Right cardiac atrium (tissue), 5 donors: ENCODE measurements at places on chromosomes 6 and 20.

DNA sequence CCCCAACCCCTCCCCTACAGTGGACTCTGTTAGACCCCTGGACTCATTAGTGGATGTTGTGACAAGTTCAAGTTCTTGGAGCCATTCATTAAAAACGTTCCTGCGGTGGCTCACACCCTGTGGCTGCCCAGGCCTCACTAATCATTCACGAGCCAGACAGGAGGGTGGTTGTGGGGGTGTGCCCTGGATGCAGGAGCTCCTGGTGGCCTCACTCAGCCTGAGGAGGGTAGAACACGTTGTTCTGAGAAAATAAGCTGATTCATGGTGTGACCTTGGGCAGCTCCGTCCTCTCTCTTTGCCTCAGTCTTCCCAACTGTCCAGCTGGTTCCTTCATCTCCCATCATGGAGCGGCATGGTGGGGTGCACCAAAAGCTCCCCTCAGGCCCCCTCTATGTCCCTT is 16.7 kb downstream of the SLC13A3 start:
- DNase-seq: no peak

- no peak for DNase-seq
Observed at GRCh38 chr6:165956874-165957273, 210.8 kb downstream of the TBXT start.

- DNase-seq: no peak
Observed at GRCh38 chr20:11323816-11324215, 593.9 kb upstream of the BTBD3 start.

DNA sequence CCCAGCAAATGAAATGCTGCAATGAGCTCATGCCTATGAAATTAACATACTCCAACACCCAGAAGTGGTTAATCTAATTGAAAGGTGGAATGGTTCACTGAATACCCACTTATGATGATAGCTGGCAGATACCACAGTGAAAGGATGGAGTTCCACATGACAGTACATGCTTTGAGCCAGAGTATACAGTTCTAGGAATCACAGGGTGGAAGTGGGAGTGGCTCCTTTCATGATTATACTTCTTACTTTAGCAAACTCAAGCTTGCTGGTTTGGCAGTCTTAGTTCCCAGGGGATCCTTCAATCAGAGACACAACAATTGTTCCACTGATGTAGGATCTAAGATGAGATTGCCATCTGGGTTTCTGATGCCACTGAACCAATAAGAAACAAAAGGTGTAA is 21.5 kb downstream of the CD164 start:
- DNase-seq: no peak

- DNase-seq: no peak
Observed at GRCh38 chr6:50272611-50273010, 222.9 kb upstream of the DEFB112 start.

GRCh38 chr6:67300430-67301040 is 1334.5 kb upstream of the ADGRB3 start:
- peak; percentile 6 for DNase-seq

DNA sequence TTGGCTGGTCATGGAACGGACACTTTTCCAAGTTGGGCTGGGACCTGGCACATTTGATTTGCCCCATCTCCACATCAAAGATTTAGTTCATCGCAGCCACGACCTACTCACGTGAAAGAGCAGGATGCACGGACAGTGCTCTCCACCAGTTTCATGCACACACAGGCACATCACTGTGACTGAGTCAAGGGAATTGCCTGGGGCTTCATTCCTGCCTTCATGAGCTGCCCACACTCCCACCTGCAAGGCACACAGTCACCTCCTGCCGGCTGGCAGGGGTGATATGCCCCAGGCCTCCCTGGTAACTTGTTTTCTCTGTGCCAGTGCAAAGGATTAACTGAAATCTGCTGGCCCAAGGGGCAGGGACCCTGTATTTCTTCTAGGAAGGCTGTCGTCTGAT is 23.3 kb upstream of the CST1 start:
- DNase-seq: no peak

GRCh38 chr6:161153725-161154124 is 120.1 kb downstream of the AGPAT4 start:
- DNase-seq: no peak

DNA sequence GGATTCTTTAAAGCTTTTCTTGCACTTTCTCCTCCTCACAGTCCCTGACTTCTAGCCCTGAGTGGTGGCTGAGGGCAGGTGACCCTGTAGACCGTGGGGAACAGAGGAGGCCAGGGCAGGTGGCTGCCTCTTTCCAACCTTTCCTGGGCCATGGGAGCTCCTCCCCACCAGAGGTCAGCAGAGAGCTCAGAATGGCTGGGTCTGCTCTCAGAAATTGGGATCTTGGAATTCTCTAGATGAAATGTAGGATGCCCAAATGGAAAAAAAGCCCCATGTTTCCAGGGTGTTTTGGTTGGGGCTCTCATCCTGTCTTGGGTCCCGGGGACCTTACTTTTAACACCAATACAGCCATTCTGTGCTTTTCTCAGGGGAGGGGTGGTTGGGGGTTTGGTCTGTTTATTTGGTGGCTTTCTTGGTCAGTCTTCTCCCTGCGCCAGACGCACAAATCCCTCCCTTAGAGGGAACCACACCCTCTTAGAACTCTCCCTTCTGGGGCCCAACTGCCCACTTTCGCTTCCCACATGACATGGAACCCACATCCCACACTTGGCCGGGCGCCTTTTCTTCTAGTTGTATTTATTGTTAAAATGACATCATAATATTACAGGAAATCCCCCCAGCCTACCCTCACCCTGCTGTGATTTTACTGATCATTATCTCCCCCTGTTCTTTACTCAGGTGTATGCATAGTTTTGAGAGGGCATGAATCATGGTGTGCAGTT is 17.9 kb downstream of the GNAS start:
- peak; percentile 78 for DNase-seq

DNA sequence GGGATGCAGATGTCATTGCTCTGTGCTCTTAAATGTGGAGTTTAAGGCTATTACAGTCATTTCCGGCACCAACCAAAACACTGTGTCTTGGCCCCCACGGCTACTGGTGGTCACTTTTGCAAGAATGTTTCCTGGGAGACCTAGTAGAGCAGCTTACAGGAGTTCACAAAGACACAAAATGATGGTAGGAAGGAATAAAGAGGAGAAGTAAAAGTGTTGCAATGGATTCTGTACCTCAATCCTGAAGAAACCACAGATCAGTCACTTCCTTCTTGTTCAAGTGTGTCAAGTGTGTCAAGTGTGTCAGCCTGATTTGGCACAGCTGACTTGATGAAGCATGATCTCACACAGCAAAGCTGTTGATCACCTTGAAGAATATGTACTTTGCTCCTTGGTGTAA is 344.0 kb downstream of the PLCB1 start:
- DNase-seq: no peak

DNA sequence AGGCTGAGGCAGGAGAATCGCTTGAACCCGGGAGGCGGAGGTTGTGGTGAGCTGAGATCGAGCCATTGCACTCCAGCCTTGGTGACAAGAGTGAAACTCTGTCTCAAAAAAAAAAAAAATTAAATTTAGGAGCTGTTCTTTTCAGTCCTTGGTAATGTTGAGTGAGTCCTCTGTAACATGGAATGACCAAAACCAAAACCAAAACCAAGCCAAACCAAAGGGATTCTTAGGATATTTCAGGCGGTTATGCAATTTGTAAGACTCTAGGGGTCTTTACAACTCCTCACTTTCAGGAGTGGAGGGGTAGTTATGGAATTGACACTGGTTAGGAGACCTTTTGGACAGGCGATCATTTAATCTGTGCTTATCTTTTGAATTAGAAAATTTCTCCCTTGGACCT is 15.8 kb downstream of the TIAM2 start:
- no peak for DNase-seq

DNA sequence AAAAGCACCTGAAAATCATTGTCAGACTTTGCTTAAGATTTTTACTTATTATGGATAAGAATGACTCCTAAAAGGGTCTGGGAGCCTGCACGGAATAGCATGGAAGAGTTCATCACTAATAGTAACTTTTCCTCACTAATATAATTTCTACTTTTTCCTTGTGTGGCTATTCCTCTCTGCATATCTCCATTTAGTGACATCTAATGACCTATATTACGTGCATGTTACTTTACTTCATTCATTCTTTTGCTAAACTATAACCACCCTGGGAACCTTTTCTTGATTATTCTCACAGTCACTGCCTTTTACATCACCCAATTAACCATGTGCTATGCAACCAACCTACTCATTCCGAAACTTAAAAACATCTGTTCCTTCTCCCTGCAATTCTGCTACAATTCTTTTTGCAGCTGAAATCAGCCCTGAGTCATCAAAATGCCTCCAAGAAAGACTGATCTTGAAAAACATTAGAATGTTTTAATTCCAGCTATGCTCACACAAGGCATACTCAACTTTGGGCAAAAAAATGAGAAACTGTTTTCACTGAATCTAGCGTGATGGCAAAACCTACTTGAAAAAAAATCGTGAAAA is 313.3 kb downstream of the RNGTT start:
- DNase-seq: no peak

DNA sequence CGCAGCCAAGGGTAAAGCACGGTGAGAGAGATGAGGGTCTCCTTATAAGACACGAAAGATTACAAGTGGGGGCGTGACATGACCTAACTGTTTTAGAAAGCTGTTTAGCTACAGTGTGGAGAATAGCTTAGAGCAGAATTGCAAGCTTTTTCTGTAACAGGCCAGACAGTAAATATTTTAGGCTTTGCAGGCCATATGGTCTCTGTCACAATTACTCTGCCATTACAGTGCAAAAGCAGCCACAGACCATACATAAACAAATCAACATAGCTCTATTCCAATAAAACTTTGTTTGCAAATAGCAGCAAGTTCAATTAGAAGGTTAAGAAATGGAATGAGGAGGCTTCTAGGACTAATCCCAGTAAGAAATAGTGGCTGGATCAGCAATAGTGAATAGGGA is 16.8 kb downstream of the PGM3 start:
- DNase-seq: no peak

DNA sequence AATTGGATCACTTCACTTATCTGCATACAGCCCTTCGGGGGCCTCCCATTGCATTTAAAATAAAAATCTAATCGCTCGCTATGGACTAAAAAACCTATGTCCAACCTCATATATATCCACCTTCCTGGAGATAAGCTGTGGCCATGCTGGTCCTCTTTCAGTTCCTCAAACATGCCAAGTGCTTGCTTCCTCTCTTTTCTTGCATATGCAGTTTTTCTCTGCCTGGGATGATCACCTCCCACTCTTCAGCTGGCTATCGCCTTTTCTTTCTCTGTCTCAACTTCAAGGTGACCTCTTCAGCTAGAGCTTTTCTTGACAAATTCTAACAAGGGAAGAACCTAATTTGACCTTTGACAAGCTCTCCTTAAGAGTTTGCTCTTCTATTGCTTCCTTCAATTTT is 5.6 kb upstream of the TFB1M start:
- no peak for DNase-seq

GRCh38 chr6:34129753-34130152 is 16.1 kb downstream of the GRM4 start:
- DNase-seq: no peak

DNA sequence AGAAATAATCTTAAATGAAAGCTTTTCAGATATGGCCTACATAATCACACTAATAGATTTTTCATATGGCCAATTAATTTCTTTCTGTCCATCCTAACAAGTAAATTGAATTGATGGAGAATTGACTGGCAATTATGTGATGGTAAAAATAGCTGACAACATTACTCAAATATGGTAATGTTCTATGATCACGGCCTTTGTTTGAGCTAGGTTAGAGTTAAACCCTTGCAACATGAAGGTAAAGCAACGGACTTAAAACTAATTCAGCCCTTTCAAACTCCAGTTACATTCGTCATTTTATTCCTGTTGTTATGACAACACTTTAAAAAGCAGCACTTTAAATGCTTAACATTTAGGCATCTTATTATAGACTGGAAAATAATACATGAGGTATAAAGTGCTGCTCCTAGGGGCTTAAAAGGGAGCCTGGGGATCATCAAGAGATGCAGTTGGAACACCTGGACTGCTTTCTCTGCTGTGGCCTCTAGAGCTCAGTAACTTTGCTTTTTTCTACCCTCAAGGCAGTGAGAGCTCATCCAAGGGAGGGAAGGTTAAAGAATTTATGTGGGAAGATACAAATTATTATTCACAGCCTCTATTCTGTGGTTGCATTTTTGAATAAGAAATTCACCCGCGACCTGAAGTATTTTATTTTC is 46.9 kb downstream of the RIPOR2 start:
- DNase-seq: no peak

DNA sequence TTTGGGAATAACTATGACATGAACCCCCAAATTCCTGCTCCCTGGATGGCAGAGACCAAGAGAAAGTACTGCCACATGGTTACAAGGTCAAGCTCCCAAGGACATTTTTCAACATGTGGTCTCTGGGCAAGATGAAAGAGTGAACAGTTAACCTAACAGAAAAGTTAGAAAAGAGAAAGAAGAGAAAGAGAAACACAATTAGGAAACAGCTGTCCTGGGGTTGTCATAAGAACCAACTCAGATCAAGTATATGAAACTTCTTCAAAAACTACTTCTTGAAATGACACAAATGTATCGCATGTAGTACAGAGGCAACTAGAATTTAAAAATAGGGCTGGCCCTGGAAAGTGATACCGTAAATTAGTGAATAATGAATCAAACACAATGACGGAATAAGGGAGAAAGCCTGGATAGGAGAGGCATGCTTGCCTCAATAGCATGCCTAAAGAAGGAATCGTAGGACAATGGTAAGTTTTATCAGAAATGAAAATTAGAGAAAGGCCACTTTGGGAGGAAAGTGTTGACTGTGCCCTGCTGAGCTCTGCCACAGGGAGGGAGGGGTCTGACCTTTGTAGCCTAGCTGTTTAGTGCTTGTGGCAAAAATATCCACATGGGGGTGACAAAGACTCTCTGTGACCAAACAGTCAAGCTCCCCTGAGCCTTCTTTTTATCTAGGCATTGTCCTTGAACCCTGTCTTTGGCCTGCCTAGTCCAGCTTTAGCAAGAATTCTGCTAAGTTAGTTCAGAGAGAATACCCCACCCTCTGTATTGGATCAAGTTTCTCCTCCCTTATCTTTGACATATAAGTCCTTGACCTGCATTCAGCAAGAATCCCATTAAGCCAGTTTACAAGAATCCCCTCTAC is 4.3 kb upstream of the DCBLD1 start:
- no peak for DNase-seq

DNA sequence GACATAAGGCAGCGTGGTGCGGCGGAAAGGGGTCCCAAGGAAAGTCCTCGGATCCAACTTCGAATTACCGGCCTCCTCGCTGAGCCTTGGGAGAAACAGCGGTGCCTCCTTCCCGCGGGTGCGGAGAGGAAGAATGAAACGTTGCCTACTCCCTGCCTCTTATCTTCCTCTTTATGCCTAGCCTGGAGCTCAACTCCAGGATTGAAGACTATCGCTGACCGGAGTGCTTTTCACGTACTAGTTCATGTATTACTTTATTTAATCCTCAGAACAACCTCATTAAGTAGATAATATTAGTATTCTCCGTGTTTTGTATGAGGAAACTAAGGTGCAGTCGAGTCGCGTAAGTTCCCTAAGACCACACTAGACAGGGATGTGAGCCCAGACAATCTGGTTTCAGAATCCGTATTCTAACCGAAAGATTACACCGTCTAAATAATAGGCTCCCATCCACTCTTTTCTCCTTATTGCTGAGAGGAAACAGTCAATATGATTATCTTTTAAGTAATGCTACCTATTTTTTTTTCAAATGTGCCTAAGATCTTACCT is 793 bp upstream of the PDSS2 start:
- DNase-seq: no peak

- DNase-seq: no peak
Observed at GRCh38 chr6:12324099-12324498, 33.9 kb downstream of the EDN1 start.
